PC-9 (cell line): ENCODE measurements at places on chromosomes 3 and 15.

GRCh38 chr15:33311312-33311971, 675 bp downstream of the RYR3 start:
- DNase-seq = no peak

DNA sequence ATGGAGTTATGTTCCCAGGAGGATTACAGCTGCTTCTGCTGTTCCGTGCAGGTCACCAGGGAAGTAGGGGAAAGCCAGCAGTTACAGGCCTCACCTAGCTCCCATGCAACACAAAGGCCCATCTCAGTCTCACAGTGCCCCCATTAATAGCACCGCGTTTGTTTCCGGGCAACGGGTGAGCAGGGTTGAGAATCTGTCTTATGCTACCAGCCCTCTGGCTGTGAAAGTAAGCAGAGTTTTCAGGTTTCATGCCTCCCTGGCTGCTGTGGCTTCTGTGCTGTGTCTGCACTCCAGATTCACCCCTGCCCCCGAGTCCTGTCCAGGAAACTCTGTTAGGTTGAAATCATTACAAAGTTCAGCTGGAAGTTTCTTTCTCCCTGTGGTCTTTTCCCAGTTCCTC, 254.4 kb upstream of the GPR149 start:
- no peak for DNase-seq

- no peak for DNase-seq
These were observed 58.8 kb downstream of the CLASP2 start for GRCh38 chr3:33658991-33659848.

GRCh38 chr15:39157882-39158281, 423.0 kb upstream of the THBS1 start:
- DNase-seq = no peak

GRCh38 chr3:66476852-66477381, 23.9 kb downstream of the LRIG1 start:
- no peak for DNase-seq

DNA sequence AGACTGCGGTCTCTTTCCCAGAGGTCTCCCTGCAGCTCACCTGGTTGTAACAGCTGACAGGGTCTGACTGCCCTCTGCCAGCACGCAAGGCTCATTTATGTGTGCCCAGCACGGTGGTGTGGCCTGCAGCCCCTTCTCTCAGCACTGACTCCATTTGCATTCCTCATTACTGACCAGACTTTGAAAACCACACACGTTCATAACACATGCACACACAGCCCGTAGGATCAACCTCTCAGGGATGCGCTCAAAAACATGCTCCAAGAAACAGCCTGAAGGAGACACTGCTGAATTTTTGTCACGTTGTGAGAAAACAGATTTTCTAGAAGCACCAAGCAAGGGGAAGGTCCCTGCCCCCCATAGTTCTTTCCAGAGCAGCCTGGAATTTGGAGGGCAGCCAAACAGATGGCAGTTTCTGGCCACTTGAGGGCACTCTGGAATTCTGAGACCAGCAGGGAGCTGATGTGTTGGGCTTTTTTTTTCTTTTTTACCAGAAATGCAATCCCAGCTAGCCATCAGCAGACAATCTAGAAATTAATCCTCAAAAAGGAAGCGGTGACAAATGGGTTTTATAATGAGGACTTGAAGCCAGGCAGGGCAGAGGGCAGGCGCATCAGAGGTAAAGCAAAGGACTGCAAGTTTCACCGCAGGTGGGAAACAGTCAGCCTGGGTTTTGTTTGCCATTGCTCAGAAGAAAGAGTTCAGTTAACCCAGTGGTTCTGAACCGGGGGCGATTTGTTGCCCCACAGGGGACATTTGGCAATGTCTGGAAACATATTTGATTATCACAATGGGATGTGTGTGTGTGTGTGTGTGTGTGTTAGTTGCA, 170.5 kb upstream of the PROK2 start:
- DNase-seq = peak; percentile 48

GRCh38 chr15:33013827-33014445, 180.6 kb downstream of the FMN1 start:
- peak; percentile 93 for DNase-seq

DNA sequence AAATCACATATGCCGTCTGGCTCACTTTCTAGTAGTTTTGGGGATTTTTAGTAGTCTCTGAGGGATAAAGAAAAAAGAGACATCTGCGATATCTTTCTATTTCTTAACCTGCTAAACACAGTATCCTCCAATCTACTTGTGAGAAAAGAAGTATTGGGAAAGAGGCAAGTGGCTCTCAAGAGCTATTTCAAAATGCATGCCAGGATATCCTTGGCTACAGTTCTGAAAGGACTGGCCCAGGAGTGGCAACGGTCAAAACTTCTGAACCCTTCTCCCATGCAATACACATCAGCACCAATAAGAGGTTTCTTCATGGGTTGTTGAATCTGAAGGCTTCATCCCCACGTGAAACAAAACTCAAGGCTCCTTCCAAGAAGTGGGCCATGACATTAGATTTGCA, 204.0 kb upstream of the WNT5A start:
- no peak for DNase-seq

DNA sequence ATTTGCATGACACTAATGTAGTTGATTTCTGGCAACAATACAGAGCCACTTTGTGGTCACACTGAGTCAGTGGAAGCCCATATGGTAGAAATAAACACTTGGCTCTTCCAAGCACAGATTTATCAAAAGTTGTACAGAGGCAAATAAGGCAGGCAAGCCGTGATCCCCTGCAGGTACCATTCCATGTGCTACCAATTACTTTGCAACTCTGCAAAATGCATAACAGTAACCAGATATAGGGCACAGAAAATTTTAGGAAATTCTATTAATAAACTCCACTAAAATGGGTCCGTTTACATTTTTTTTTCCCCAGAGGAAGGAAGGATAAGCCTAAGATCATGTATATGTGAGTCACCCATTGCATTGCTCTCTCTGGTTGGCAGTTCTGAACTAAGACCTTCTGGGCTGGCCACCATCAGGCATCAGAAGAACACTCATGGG, 103.1 kb upstream of the PTX3 start:
- DNase-seq = no peak

- DNase-seq = no peak
These were observed 705.7 kb upstream of the NR2F2 start for GRCh38 chr15:95624616-95625361.

- DNase-seq = no peak
These were observed 19.6 kb upstream of the EMC3 start for GRCh38 chr3:10006048-10006761.

- DNase-seq = no peak
These were observed 384.7 kb downstream of the MFSD1 start for GRCh38 chr3:159186581-159186980.

GRCh38 chr3:8734137-8734878, 706 bp downstream of the CAV3 start:
- peak; percentile 60 for DNase-seq

- no peak for DNase-seq
These were observed 27.3 kb upstream of the TGFBR2 start for GRCh38 chr3:30578986-30579579.

GRCh38 chr3:128410669-128411573, 55.8 kb downstream of the DNAJB8 start:
- DNase-seq = no peak

GRCh38 chr3:128499724-128500275, 6.8 kb upstream of the GATA2 start:
- DNase-seq = no peak

GRCh38 chr15:28918141-28918983, 32.6 kb downstream of the APBA2 start:
- DNase-seq = no peak

DNA sequence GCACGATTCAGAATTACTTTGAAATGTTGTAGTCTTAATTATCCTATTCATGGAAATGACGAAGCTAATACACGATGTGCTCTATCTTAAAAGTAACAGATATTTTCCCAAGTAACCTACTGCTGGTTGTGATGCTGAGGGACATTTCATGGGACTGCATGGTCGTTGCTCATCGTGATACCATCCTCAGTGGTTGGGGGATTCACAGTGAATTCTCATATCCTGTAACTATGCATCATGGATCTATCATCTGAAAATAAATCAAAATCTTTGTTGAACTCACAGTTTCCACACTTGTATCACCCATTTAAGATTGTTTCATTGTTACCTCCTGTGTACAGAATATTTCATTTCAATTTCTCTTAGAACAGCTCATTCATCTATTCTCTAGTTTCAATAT, 84.7 kb downstream of the OPA1 start:
- DNase-seq = no peak

- DNase-seq = no peak
These were observed 31.4 kb downstream of the GPD1L start for GRCh38 chr3:32137870-32138269.

GRCh38 chr15:81270781-81271491, 53.0 kb downstream of the STARD5 start:
- no peak for DNase-seq

DNA sequence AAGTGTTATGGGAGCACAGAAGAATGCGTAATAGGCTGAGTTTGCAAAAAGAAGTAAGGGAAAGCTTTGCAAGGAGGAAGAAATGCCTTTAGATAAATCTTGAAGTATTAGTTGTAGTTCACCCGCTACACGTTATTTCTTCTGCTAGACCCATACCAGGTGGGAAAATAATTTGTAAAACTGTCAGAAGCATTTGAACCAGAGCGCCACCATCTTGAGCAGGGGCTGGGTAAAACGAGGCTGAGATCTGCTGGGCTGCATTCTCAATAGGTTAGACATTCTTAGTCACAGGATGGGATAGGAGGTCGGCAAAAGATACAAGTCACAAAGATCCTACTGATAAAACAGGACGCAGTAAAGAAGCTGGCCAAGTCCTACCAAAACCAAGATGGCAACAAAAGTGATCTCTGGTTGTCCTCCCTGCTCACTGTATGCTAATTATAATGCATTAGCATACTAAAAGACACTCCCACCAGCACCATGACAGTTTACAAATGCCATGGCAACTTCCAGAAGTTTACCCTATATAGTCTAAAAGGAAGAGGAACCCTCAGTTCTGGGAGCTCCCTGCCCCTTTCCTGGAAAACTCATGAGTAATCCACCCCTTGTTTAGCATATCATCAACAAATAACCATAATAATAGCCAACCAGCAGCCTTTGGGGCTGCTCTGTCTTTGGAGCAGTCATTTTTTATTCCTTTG, 50.0 kb upstream of the ZNF280D start:
- DNase-seq = no peak

GRCh38 chr3:173502983-173503568, 105.5 kb downstream of the NLGN1 start:
- DNase-seq = no peak

GRCh38 chr3:29324180-29324651, 43.3 kb downstream of the RBMS3 start:
- no peak for DNase-seq

GRCh38 chr15:60072826-60073465, 68.8 kb downstream of the FOXB1 start:
- no peak for DNase-seq

DNA sequence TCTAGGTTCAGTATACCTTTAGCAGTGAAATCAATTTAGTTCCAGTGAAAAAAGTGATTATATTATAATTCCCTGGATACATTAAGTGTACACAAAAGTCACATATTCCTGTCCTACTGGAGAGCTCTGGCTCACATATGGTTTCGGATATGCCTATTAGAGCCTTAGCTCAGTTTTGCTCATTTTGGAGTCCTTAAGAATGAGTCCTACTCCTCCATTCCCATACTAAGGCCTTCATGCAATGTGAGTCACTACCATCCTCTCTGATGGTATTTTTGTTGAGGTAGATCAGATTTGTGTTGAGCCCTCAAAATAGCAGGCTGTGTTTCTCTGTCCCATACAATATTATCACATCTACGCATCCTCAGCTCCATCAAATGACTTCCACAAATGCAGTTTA, 294.2 kb upstream of the COL8A1 start:
- DNase-seq = no peak

DNA sequence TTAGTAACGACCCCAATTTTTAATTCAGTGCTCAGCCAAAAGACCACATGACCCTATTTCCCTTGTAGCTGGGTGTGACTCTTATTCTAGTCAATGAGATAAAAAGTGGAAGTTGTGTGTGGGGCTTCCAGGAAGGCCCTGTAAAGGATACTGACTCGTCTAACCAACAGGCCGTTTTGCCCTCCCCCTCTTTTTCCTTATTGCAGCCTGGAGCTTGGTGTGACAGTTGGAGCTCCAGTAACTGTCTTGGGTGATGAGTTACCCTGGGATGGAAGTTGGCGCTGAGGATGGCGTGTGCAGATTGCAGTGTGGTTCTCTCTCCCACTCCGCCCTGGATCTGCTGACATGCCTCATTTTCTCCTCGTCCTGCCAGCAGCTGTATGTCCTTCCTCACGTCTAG, 209.3 kb upstream of the PROK2 start:
- no peak for DNase-seq

DNA sequence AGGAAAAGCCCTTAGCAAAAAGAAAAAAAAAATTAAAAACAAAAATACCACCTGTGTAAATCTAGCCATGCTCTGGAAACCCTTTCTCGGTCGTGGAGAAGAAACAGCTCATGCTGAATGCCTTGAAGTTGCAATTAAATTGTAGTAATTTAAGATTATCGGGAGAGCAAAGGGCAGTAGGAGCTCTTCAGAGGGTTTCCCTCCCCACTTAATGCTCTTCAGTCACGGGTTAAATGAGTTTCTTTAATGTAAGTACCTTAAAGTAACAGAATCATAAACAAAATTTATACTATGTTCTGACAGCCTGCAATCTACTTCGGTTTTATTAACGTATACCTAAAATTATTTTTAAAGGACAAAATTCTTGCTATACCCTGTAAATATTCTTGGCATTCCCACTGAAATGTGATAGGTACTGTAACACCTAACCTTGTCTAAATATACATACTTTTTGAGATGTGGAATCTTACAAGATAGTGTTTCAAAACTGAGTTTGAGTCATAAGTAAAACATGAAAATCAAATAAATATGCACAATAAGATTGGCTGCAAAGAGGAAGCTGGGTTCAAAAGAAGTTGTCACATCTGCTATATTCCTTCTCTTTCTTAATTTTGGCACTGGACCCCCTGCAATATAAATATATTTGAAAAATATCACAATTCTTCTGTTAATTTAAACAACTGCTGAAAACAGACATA, 5.3 kb downstream of the FOXP1 start:
- DNase-seq = no peak

GRCh38 chr3:170027233-170028102, 10.3 kb upstream of the GPR160 start:
- DNase-seq = no peak

GRCh38 chr15:42349186-42349585, 10.1 kb upstream of the CAPN3 start:
- DNase-seq = no peak

DNA sequence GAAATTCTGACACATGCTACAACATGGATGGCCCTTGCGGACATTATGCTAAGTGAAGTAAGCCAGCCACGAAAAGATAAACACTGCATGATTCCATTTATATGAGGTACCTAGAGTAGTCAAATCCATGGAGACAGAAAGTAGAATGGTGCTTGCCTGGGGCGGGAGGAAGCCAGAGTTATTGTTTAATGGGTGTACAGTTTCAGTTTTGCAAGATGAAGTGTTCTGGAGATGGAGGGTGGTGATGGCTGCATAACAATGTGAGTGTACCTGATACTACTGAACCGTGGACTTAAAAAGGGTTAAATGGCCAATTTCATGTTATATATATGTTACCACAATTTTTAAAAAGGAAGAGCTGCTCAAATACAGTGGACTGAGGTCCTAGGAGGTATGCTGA, 66.9 kb downstream of the SEMA5B start:
- DNase-seq = no peak

GRCh38 chr3:41882956-41883355, 78.9 kb downstream of the ULK4 start:
- no peak for DNase-seq

GRCh38 chr3:100103558-100104441, 10.5 kb downstream of the FILIP1L start:
- DNase-seq = peak; percentile 63

GRCh38 chr3:117921411-117921810, 1113.2 kb downstream of the IGSF11 start:
- no peak for DNase-seq
